ENCODE measurements at places on chromosomes 7 and 10.

DNA sequence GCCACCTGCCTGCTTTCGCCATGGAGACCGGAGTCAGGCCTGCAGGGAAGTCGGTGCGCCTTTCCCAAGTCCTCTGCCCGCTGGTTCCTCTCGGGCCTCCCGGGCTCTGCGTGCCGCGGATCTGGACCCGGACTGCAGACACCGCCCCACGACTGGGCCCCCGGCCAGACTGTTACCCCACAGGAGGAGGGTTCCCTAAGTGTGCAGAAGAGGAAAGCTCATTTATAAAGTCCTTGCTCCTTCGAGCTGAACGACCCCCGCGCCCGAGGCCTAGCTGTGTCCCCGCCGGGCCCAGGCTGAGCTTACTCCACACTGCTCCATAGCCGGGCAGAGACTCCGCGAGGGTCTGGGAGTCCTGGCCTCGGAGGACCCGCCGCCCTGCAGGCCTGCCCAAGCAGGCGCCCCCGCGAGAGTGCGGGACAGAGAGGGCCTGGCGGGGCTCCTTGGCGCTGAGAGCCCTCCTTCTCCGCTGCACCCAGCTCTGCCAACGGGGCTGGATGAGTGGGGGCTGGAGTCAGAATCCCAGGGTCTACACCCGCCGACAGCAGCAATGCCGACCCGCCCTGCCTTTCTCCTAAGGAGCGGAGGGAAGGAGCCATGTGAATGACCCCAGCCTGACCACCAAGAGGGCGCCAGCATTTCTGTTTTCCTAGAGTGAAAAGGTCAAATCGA is 8.3 kb downstream of the EN2 start:
- no peak for DNase-seq

DNA sequence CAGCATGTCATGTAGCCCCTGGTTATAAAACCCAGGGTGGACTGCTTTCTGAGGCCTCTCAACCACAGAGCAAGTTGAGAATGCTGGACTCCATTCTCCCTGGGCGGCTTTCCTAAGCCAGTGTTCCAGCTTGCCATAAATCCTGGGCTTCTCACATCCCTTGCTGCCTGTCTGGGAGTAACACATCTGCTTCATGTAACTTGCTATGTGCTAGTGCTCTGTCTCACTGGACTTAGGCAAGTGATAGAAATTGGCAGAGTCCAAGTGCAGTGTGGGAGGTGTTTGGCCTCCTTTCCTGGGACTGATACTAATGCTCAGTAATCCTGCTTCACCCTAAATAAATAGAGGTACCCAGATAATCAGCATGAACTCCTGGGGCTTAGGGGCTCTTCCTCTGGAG is 277.1 kb upstream of the POM121L12 start:
- DNase-seq: no peak

GRCh38 chr7:120735791-120736190 is 122.2 kb downstream of the TSPAN12 start:
- no peak for DNase-seq

DNA sequence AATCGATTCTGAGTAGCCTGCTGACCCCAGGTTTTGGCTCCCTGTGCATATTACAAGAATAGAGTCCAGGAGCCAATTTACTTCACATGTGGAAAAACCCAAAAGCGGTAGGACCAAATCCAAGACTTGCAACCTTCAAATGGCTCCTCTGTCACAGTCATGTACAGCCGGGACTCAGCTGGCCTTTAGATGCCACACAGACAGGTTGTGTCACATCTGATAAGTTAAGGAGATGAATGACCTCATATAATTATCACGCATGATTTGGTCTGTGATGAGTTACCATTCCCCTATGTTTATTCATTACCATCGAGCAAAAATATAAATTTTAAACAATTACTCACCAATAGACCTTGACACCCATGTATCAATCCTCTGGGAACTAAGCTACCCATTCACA is 14.2 kb downstream of the CACNA2D1 start:
- no peak for DNase-seq

- no peak for DNase-seq
Observed at GRCh38 chr7:119945822-119946221, 327.2 kb upstream of the KCND2 start.

DNA sequence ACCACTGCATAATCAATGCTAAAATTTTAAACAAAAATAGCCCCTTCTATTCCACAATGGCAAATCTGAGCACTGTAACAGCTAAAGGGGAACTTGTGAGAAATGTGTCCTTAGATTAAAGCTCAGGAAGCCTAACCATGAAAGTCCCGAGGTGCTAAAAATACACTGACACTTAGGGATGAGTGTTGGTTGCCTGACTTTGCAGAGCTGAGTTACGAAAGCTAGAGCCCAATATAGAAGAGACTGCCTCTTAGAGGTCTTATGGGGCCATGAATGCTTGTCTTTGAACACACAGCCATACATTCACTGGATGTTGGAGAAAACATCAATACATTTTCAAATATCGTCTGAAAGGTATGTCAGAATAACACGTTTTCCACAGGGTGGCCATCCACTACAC is 209.7 kb downstream of the LHFPL3 start:
- DNase-seq: no peak

DNA sequence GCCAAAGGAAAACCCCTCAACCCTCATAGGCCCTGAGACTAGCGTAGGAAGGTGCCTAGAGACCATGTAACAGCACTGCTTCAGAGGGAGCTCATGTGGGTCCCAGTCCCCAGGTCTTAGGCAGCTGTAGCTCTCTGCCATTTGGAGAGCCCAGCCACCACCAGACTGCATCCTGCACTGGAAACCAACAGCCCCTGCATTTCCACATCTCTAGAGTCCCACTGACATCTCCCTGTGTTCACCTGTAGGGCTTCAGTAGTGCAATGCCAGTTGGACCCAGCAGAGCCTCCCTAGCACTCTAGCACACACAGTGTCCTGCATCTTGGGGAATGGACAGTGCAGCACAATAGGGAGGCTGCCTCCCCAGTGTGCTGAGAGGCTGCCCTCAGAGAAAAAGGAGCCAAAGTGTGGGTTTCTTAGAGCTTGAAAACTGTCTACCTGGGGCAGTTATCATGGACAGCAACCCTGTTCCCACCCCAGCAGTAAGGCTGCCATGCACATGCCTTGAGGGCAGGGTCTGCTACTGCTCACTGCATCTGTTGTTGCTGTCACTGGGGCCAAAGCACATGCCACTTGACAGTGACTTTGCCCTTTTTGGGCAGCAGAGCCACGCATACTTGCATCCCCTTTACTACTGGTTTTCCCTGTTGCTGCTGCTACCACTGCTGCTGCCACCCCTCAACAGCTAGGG is 46.7 kb upstream of the ANTXRL start:
- DNase-seq: no peak

DNA sequence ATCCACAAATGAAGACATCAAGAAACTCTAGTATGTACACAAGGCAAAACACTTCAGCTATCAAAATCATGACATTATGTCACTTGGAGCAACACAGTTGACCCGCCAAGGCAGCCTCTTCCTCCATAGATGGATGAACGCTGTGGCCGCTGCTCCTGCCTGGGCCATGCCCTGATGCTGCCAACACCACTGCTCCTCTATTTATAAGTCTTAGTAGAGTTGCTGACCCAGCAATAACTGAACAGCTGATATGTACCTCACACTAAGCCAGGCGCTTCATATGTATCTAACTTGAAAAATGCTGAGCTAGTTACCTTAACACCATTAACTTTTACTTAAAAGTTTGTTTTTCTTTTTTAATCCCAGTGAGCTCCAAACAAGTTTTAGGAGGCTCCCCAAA is 131.9 kb downstream of the LYZL1 start:
- DNase-seq: no peak

- DNase-seq: no peak
Observed at GRCh38 chr10:86775056-86775869, 18.8 kb downstream of the BMPR1A start.

GRCh38 chr7:117435475-117436043 is 8.3 kb upstream of the ASZ1 start:
- no peak for DNase-seq

DNA sequence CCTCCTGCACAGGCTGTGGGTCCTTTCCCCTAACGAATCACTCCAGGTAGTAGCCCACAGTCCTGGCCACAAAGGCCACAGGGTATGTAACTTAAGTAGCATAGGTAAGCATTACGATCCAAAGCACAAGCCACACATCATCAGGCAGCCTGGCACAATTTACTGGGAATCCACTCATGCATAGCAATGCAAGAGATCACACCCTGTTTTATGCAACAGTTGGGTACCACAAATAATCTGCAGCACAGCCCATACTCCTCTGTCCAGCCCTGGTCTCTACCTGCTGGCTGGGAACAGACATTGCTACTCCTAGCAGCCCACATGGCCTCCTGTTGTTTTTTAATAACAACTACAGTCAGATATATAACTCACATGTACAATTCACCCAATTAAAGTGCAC is 34.3 kb downstream of the SRPK2 start:
- DNase-seq: no peak

DNA sequence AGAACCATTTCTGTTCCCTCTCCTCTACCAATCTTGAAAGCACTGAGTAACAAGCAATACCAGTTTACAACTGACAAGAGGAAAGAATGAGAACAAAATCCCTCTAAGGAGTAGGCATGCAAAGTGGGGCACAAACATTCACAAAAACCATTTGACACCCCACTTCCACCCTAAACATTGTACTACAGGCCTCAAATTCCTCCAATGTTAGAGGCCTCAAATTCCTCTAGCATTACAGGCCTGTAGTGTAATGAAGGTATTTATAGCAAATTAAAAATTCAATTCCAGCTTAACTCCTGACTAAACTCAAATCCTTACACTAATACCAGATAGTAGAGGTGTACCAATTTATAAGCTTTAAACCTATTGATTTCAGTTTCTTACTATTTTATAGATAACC is 85.4 kb downstream of the SIRT1 start:
- DNase-seq: no peak

DNA sequence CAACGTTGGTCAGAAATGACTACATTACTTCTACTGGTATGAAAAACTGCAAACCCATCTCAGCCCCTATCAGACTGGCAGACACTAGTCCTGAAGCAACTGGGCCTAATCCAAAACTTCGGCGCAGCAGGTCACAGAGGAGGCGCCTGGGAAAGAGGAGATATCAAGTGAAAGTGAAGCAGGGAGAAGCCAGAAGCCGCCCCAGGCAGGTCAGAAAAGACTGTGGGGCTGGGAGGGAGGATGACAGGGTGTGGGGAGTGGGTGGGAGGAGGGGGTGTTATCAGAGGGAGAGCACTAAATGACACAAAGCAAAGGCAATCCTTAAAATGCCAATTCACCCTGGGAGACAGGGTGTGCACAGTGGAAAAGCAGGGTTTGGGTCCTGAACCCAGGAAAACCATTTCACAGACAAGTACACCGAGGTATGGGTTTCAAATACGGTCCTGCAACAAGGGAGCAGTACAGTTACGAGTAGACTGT is 731 bp downstream of the CHCHD3 start:
- DNase-seq: no peak

DNA sequence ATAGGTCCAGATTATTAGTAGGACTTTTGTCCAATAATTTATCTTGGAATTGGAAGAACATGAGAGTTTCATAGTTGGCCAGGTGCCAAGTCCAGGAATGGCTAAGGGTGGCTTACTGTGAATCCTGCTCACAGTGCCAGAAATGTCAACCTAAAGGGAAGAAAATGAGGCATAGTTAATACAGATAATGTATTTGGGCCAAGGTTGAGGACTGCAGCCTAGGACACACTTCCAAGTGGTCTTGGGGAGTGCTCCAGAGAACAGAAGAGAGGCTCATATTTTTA is 78.2 kb downstream of the MAPK8 start:
- no peak for DNase-seq

- no peak for DNase-seq
Observed at GRCh38 chr7:141590666-141591065, 39.5 kb downstream of the AGK start.

DNA sequence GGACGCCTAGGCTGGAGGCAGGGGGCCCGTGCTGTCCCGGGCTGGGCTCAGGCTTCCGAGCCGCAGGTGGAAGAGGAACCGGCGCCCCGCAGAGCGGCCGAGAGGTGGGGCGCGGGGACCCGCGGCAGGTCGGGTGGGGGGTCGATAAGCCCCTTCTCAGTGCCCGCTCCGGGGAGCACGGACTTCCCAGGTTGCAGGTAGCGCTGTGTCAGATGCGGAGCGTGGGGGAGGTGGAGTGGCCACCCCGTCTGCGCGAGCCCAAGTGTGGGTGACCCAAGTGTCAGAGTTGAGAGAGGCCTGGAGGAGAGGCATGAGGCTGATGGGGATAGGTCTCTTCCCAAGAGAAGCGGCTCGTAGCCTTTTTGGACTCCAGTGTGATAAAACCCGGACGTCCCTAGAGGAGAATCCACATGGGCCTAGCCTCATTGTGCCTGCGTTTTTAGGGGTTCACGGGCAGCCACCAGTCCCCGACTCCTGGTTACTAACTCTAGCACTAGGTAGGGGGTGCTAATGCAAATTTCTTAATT is 580 bp downstream of the EEPD1 start:
- DNase-seq: no peak

DNA sequence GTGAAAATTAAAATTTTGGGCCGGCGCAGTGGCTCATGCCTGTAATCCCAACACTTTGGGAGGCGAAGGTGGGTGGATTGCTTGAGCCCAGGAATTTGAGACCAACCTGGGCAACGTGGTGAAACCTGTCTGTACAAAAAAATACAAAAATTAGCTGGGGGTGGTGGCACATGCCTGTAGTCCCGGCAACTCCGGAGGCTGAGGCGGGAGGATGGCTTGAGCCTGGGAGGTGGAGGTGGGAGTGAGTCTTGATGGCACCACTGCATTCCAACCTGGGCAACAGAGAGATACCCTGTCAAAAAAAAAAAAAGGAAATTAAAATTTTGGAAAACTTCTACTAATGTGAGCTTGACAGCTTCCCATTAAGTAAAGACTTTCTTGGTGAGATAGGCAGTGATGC is 3.1 kb downstream of the SRRT start:
- no peak for DNase-seq

DNA sequence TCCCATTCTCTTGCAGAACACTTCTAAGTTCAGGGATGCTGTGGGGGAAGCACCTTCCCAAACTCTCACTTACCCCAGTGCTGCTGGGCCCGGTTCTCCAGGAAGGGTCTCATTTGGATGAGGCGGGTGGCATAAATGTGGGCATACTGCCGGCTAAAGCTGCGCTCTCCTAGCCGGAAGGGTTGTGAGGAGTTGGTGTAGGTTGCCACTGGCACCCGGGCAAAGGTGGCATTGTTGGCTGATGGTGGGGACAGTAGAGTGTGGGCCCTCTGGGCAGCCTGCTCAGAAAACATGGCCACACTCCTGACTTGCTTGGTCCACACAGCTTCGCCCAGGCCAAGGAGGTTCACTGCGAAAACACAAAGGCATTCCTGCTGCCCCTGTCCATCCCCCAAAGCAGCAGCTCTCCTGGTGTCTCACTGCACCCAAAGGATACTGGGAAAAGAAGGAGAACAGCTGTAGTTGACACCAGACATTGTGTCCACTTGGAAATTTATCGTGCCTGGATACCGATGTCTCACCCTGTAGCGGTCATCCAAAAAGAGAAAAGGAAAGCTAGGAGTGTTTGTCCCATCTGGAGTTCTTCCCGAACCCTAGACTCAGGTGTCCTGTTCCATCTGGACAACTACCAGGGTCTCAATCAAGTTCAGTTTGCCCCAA is 1.5 kb downstream of the POLD2 start:
- no peak for DNase-seq

GRCh38 chr7:55557666-55558188 is 14.6 kb downstream of the VOPP1 start:
- DNase-seq: no peak
